Foreskin fibroblast (primary cell): ENCODE measurements at places on chromosomes 3 and 15.

- peak; percentile 66 for DNase-seq
These were observed 100.7 kb downstream of the ASB7 start for GRCh38 chr15:100703032-100703578.

DNA sequence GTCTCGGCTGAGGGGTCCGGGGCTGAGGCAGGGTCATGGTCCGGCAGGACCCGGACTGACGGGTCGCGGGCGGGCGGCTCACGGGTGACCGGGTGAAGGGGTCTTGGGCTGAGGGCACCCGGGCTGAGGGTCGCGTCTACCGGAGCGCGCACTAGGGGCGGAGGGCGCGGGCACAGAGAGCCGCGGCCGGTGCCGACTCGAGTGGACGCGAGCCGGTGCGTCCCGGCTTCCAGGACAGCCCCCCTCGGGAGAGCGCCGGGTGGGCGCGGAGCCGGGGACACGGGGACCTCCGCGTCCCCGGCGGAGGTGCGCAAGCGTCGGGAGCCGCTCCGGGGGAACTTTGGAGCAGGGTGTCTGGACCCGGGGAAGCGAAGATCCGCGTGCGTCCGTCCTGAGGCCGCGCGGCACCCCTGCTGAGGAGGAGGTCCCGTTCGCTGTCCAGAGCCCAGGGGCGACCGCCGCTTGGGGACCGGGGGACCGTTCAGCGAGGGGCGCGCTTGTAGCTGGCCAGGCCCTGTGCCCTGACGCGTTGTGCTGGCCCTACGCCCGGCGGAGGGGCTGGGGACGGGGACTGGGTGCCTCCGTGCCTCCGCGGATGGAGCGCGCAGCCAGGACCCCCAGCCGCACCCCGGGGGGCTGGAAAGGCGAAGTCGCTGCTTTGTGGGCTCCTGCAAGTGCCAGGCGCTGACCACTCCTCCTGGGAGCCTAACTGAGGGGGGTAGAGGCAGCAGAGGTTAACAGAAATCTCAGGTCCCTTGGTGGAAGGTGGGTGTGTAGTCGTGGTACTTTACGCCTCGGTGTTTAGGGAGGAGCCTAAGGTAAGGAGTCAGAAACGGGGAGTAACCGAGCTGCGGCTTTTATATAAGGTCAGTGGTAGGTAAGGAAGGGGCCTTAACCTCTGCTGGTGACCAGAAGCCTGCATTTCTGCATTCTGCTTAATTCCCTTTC is at the start of gene PPARG:
Gene PPARG (plus strand): TSS at position 889 of the 948 bp plus-strand sequence. CDS start 90,642 bp downstream, outside the sequence.
- DNase-seq = peak; percentile 63

DNA sequence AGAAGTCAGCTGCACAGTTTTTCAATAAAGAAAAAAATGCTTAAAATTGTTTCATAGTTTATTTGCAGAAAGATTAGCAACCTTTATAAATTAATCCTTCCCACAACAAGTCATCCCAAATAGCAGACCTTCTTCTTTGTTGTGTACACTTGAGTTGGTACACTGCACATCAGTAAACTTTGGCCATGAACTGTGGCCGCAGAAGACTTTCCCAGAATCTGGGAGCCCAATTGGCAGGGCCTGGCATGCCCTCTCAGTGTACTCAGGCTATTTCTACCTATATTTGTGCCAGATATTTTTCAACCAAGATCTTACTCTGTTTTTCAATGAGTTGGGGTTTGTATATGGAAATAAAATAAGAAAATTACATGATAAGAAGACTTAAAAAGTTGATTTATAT is 133.1 kb downstream of the DIPK2A start:
- DNase-seq = no peak

- DNase-seq = no peak
These were observed 322.8 kb downstream of the ZNF621 start for GRCh38 chr3:40847551-40847992.

GRCh38 chr3:105866656-105867653 is 1.9 kb downstream of the CBLB start:
- no peak for DNase-seq

DNA sequence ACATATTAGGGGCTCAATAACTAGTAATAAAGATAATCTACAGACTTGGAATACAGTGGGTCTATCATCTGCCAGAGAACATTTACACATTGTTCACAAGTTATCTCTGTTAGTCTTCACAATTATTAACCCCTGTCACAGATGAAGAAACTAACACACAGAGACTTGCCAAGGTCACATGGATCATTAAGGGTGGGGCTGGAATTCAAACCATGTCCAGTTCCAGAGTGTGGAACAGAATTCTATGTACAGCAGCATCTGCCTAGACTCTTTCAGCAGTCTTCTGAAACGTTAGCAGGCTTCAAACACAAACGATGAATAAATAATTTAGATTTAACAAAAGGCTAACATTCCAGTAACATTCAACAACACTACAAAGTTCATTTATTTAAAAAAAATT is 673.9 kb upstream of the NR2F2 start:
- no peak for DNase-seq

DNA sequence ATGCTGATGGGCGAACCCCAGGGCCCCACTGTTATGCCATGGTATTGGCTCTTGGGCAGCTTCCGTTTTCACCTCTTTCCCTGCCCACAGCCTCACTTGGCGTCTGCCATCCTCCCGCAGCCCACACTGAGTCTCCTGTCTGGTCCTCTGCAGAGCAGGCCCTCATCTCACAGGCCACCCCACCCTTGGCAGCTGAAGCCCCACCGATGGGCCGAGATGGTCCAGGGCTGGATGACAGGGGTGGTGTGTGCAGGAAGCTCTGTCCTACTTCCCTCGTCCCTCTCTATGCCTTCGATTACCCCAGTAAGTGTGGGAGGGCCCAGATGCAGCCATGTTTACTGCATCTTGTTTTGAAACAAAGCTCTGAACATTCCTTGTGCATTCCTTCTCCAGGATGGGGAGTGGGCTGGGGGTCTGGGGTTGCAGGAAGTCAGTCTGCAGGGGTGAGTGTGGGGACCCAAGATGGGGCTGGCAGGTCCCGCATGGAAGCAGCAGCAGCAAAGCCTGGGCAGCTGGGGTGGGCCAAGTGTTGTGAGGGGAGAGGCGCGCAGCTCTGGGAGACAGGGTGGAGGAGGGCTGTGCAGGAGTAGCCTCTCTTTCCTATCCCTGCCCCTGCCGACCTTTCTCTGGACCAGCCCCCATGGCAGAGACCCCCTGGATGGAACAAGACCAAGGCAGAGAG is 20.9 kb downstream of the TBC1D21 start:
- no peak for DNase-seq

DNA sequence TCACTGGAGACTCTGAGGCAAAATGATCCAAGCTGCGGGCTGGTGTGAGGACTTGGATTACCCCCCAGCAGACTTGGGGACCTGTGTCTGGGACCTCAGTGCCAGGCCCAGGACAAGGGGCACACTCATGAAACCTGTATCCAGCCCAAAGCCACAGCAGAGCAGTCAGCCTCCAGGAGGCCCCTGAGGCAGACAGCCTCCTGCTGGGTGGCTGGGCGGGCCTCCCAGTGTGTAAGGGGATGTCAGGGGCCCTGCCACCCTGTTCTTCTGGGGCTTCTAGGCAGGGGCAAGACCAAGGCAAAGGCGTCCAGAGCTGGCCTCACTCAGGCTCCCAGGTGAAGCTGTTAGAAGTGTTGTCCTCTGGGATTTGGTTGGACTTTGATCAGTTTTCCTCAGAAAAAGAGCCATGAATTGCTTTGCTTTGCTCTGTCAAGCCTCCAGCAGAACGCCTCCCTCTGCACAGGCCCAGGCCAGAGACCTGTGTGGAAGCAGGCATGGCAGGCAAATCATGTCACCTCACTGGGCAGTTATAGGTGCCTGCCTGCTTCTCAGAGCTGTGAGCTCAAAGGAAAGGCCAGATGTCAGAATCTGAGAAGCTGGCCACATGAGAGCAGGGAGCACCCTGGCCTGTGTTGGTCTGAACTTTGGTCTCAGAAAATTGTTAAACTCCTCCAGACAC is 77.4 kb downstream of the SMAD6 start:
- DNase-seq = peak; percentile 51

DNA sequence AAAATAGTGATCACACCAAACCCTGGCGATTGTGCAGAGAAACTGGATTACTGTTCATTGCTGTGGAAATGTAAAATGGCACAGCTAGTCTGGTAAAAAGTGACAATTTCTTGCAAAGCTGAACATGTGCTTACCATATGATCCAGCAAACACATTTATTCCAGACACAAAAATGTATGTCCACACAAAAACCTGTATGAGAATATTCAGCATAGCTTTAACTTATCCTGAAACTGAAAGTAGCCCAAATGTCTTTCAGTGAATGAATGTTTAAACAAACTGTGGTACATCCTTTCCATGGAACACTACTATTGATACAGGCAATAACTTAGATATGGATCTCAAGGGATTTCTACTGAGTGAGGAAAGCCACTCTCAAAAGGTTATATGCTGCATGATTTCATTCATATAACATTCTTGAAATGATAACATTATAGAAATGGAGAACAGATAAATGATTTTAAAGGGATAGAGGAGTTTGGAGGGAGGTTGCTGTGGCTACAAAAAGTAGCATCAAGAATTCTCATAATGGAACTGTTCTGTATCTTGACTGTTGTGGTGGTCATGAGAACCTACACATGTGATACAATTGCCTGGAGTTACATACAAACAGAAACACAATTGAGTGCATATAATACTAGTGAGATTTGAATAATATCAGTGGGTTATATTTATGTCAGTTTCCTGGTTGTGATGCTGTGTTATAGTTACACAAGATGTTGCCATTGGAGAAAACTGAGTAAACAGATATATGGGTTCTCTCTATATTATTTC is 70.7 kb upstream of the DPH6 start:
- peak; percentile 63 for DNase-seq

DNA sequence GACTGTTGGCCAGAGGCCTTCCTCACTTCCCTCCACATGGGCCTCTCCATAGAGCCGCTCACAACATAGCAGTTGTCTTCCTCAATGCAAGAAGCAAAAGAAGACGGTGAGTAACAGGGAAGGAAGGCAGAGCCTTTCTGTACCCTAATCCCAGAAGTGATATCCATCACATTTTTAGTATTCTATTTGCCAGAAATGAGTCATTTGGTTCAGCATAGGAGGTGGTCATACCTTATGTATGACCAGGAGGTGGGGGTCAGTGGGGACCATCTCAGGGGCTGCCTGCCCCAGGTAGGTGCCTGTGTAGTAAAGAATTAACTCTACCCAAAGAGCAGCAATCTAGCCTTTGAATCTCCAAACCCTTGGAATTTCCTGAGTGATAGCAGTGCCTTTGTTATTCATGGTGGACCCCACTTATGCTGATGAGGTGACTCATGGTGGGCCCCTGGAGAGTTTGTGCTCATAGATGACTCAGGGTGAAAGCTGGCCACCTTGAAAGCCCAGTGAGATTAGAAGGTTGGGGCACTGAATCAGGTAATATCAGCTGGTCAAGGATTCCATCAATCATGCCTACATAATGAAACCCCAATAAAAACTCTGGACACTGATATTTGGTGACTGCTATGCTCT is 323.9 kb upstream of the IGF1R start:
- no peak for DNase-seq

DNA sequence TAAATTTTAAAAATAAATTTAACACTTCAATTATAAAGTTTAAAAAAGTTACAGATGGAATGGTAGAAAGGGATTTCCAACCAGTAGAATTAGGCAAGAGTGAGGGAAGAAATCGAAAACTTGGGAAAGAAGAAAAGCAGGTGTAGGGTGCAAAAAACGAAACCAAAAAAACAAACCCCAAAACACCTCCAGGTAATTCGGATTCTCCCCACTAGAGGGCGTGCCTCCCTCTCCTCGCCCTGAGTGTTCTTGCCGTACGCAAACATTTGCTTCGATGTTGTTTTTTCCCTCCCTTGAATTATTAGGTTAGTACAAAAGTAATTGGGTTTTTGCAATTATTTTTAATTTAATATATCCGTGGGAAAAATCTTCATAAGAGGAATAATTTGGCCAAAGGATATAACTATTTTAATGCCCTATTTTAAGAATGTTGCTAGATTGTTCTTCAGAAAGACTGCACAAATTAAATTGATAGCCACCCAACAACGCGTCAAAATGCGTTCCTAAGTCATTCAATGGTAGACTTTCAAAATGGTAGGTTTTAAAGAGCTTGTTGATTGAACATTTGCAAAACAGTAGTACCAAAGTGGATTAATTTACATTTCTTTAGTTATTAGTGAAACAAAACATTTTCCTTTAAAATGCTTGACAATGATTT is 63.7 kb downstream of the SLC30A4 start:
- DNase-seq = no peak

- DNase-seq = no peak
These were observed 19.4 kb downstream of the ARPP21 start for GRCh38 chr3:35658686-35659085.

DNA sequence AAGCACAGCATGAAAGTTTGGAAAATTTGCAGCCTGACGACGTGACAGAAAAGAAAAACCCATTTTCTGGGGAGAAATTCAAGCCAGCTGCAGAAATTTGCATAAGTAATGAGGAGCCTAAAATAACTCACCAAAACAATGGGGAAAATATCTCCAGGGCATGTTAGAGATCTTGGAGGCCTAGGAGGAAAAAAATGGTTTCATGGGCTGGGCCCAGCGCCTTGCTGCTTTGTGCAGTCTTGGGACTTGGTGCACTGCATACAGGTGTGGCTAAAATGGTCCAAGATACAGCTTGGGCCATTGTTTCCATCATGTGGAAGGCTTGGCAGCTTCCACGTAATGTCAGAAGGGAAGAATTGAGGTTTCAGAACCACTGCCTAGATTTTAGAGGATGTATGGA is 428.5 kb upstream of the FRG2C start:
- no peak for DNase-seq

- DNase-seq = no peak
These were observed 193.1 kb downstream of the GBE1 start for GRCh38 chr3:81568378-81568777.

DNA sequence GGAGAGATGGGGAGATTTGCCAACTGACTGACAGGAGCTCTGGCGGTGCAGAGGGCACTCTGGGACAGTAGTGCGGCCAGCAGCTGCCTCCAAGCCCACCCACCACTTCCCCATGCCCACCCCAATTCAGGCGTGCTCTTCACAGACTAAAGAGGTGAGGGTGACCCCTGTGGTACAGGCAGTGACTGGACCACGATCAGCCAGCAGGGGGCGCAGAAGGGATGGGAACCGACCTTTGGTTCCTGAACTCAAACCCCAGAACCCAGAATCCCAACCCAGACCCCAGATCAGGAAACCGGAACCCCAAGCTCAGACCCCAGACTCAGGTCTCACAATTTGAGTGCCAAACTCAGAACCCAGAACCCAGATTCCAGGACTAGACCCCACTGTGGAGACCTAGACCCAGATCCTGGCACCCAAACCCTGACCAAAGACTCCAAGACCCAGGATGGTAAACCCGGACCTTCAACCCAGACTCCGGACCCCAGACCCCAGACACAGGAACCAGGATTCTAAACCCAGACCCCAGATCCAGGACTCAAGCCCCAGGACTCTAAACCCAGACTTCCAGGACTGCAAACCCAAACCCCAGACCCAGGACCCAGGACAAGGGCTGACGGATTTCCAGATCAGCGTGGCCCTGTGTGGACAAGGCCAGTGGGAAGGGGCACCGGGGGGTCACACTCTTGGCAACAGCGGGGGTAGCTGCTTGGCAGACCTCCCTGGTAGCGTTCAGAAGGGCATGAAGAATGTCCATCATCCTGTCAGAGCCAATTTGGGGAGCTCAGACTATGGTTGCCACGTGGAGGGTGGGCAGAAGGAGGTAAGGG is 3.7 kb upstream of the MYL3 start:
- peak; percentile 76 for DNase-seq
